ENCODE measurements at places on chromosomes 2 and 18. TPM values are rescaled to one million over a fixed set of nuclear protein-coding genes. Genes with fewer than 3 reads are reported as not detected.

DNA sequence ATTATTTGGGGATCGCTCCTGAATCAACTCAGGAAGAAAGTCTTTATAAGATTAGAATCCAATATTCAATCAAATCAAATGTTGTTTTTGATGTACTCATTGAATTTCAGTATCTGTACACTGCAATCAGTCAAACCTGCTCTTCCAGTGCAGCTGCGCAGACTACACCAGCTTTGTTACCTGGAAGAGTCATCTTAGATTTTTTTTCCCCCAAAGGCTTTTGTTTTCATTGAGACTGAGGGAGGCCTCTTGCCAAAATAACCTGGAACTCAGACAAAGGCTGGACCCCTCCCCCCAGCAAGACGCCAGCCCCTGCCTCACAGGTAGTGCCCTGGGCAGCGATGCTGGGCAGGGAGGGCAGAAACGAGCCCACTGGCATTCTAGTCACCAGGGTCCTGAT lies 74.8 kb downstream of the ARHGEF4 start:
- no peaks in the 10 kb centered on the region for H3K27me3 ChIP-seq
- H3K4me1 ChIP-seq, result no peaks in the 10 kb centered on the region
- H3K4me3 ChIP-seq, result no peak overlapping the region
- no peak for DNase-seq

- no peaks in the 10 kb centered on the region for H3K27me3 ChIP-seq
- H3K4me3 ChIP-seq, result no peak overlapping the region
Measured at GRCh38 chr18:38933910-38934510, 1368.4 kb upstream of the CELF4 start.

WDPCP gene
- total RNA-seq, result 7.1 TPM

DNA sequence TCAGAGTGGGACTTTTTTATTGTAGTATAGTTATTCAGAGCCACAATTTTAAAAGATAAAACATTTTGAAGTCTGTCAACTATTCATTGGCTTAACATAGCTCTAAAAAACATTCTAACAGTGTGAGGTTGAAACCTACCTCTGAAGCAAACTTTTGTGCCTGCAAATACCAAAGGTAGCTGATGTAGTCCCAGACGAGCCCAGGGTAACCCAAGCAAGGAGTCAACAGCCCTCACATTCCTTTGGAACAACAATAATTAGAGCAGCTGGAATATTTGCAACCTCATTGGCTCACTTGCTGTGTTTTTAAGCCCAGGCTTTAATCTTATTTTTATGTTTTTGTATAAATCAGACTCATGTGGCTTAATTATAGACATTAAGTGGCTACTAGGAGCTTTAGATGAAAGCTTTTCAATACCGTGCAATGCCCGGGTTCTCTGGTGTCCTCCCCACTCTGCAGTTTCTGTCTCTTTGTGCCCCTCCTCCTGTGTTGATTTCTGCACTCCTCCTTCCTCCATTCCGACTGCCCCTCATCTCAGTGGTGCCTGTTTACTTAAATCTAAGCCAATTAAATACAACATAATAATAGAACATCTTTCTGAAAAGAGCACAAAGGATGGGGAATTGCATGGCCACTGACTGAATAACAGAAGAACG lies 157.9 kb upstream of the UNC80 start:
- DNase-seq, result no peak
- H3K27ac ChIP-seq, result peak overlapping the region; percentile 78
- no peaks in the 10 kb centered on the region for H3K27me3 ChIP-seq
- no peaks in the 10 kb centered on the region for H3K36me3 ChIP-seq
- H3K4me1 ChIP-seq, result peaks cover 10% of the 10 kb centered on the region

AAK1 gene
- total RNA-seq, result 34.7 TPM

GRCh38 chr18:73827801-73828200 lies 319.8 kb downstream of the FBXO15 start:
- H3K27me3 ChIP-seq, result no peaks in the 10 kb centered on the region
- DNase-seq, result no peak
- H3K4me1 ChIP-seq, result no peaks in the 10 kb centered on the region
- H3K27ac ChIP-seq, result no peak overlapping the region
- no peak overlapping the region for H3K4me3 ChIP-seq
- H3K36me3 ChIP-seq, result no peaks in the 10 kb centered on the region

DNA sequence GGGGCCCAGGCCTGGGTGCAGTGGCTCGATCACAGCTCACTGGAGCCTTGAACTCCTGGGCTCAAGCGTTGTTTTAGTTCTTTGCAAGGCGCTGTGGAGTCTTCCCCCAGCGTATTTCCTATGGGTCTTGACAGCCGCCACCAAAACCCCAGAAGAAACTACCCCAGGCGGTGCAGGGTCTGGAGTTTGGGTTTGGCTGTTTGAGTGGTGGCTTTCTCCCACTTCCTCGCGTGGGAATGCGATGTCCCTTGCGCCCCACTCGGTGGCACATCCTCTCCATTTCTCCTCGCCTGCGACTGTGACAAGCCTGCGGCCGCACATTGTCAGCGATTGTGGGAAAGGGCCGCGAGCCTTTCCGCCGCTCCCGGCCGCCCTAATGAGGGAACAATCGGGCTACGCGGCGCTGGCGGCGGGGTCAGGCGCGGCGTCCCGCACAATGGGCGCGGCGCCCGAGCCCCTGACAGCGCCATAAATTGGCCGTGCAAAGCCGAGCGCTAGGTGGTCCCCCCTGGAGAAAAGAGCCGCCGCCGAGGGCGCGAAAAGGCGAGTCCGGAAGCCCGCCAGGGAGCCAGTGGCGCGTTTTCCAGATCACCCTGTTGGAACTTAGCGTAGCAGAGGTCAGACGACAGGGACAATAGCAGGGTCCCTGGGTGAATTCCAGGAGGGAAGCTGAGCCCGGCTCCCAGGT lies 194.9 kb upstream of the POU3F3 start:
- peak; percentile 79 for DNase-seq
- H3K4me1 ChIP-seq, result no peaks in the 10 kb centered on the region
- H3K36me3 ChIP-seq, result no peaks in the 10 kb centered on the region

- H3K27ac ChIP-seq, result no peak overlapping the region
- no peak overlapping the region for H3K4me3 ChIP-seq
- no peaks in the 10 kb centered on the region for H3K36me3 ChIP-seq
- DNase-seq, result no peak
- H3K4me1 ChIP-seq, result no peaks in the 10 kb centered on the region
- H3K27me3 ChIP-seq, result no peaks in the 10 kb centered on the region
Measured at GRCh38 chr2:201219328-201220096, 36.6 kb downstream of the CASP10 start.

DSG4 gene
- not detected for total RNA-seq

DNA sequence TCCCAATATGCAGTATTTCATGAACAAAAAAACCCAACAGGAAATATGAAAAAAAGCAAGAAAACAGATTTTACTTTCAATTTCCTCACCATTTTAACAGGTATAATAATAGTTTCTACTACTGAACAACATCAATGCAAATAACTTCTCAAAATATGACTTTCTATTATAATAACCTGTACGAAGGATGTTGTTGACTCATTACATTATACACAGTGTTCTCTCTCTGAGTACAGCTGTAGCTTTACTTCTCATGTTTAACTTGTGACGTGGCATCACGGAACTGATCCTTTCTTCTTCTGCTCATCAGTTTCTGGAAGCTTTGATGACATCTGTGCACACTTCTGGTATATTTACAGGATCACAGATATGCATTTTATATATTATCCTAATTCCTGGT lies 40.0 kb downstream of the FAM228A start:
- no peak for DNase-seq
- no peaks in the 10 kb centered on the region for H3K4me1 ChIP-seq
- H3K36me3 ChIP-seq, result no peaks in the 10 kb centered on the region
- peaks cover 90% of the 10 kb centered on the region for H3K27me3 ChIP-seq
- H3K4me3 ChIP-seq, result no peak overlapping the region
- H3K27ac ChIP-seq, result no peak overlapping the region

CFAP221 gene
- 7.1 TPM for total RNA-seq

- DNase-seq, result no peak
- no peak overlapping the region for H3K27ac ChIP-seq
- H3K4me3 ChIP-seq, result no peak overlapping the region
- H3K4me1 ChIP-seq, result no peaks in the 10 kb centered on the region
- H3K27me3 ChIP-seq, result no peaks in the 10 kb centered on the region
- no peaks in the 10 kb centered on the region for H3K36me3 ChIP-seq
Measured at GRCh38 chr18:74488864-74489263, 7.3 kb upstream of the CNDP2 start.

GRCh38 chr18:24553571-24554285 lies 93.3 kb downstream of the HRH4 start:
- H3K36me3 ChIP-seq, result no peaks in the 10 kb centered on the region
- H3K27ac ChIP-seq, result no peak overlapping the region
- no peak for DNase-seq
- peak overlapping the region; percentile 5 for H3K4me3 ChIP-seq

- no peak for DNase-seq
- no peak overlapping the region for H3K27ac ChIP-seq
- no peak overlapping the region for H3K4me3 ChIP-seq
- H3K27me3 ChIP-seq, result no peaks in the 10 kb centered on the region
- H3K4me1 ChIP-seq, result no peaks in the 10 kb centered on the region
Measured at GRCh38 chr2:12806549-12807242, 90.0 kb downstream of the TRIB2 start.

NLRC4 gene
- not detected for total RNA-seq

DNA sequence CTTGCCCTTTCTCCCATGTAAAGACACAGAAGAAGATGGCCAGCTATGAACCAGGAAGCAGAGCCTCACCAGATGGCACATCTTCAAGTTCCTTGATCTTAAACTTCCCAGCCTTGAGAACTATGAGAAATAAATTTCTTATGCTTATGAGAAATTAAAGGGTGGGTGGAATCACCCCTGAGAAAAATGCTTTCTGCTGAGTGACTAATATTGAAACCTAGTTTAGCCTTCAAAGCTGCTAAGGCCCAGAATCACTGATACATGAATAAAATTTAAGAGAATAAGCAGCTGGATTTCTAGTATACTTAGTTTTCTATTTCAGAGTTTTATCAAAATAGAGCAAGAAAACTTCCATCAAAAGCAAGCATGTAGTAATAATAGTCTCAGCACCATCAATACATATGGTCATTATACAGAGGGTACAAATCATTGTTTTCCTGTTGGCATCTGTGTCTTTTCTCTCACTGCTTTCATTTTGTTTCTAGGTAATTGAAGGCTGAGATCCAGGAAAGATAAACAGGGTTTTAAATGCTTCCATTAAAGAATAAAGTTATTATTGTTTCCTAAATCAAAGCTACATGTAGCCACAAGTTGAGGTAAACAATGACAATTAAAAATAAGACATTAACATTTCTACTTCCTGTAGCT lies 53.3 kb upstream of the COL5A2 start:
- no peak overlapping the region for H3K27ac ChIP-seq
- no peaks in the 10 kb centered on the region for H3K36me3 ChIP-seq
- H3K27me3 ChIP-seq, result no peaks in the 10 kb centered on the region
- H3K4me3 ChIP-seq, result no peak overlapping the region
- no peaks in the 10 kb centered on the region for H3K4me1 ChIP-seq

- no peaks in the 10 kb centered on the region for H3K4me1 ChIP-seq
- H3K27me3 ChIP-seq, result no peaks in the 10 kb centered on the region
- no peak overlapping the region for H3K27ac ChIP-seq
Measured at GRCh38 chr2:127579231-127579630, 43.7 kb downstream of the MYO7B start.

GRCh38 chr2:57022496-57022895 lies 838.7 kb downstream of the CCDC85A start:
- H3K4me1 ChIP-seq, result no peaks in the 10 kb centered on the region
- no peak overlapping the region for H3K27ac ChIP-seq
- no peaks in the 10 kb centered on the region for H3K27me3 ChIP-seq
- DNase-seq, result peak; percentile 55
- H3K4me3 ChIP-seq, result no peak overlapping the region
- H3K36me3 ChIP-seq, result no peaks in the 10 kb centered on the region

UGT1A9 gene
- total RNA-seq, result not detected

ABCG5 gene
- not detected for total RNA-seq

GKN1 gene
- total RNA-seq, result not detected

DNA sequence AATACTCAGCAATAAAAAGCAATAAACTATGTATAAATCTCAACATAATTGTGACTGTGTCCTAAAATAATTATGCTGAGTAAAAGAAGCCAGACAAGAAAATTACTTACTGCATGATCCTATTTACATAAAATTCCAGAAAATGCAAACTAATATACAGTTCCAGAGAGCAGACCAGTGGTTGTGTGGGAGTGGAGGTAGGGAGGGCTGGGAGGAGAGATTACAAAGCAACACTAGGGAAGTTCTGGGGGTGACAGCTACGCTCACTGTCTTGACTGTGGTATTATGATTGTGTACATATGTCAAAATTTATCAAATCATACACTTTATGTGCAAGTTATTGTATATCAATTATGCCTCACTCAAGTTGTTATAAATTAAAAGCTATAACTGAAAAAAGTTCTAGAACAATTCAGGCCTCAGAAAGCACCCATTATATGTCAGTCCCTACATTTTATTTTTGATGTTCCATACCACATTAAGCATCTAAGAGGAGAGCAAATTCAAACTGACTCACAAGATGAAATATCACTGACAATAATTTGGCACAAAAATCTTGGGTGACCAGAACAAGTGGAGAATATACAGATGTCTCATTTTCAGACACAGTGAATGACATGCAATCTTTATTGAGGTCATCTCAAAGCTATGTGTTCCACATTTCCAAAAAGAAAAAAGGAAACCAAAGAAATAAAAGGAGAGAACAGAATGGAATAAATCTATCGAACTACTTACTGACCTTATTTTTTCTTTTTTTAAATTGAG lies 85.1 kb downstream of the ANTXR1 start:
- H3K36me3 ChIP-seq, result peaks cover 3% of the 10 kb centered on the region
- DNase-seq, result no peak
- peaks cover 7% of the 10 kb centered on the region for H3K4me1 ChIP-seq
- no peaks in the 10 kb centered on the region for H3K27me3 ChIP-seq

DNA sequence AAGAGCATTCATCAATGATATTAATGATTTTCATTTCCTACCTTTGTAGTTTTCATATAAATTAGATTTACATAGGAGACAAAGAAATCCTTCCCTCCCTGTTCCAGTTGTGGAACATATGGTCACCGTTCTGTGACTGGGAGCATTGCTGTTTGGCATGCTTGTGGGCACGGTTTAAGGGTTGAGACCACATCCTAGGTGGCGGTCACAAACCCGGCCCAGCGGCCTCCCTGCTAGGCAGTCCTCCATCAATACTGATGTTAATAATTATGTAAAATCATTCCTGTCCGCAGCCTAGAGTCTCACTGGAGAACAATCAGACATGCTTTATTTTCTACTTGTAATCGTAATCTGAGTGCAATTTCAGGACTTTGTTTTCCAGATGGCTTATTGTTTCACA lies 117.9 kb downstream of the AGAP1 start:
- H3K4me3 ChIP-seq, result no peak overlapping the region
- no peak for DNase-seq
- H3K4me1 ChIP-seq, result peaks cover 4% of the 10 kb centered on the region

SELENOI gene
- 59.3 TPM for total RNA-seq

- H3K27me3 ChIP-seq, result no peaks in the 10 kb centered on the region
- H3K36me3 ChIP-seq, result no peaks in the 10 kb centered on the region
- no peak for DNase-seq
- no peak overlapping the region for H3K4me3 ChIP-seq
- H3K27ac ChIP-seq, result no peak overlapping the region
- H3K4me1 ChIP-seq, result no peaks in the 10 kb centered on the region
Measured at GRCh38 chr2:238645095-238645494, 202.8 kb upstream of the TWIST2 start.

DNA sequence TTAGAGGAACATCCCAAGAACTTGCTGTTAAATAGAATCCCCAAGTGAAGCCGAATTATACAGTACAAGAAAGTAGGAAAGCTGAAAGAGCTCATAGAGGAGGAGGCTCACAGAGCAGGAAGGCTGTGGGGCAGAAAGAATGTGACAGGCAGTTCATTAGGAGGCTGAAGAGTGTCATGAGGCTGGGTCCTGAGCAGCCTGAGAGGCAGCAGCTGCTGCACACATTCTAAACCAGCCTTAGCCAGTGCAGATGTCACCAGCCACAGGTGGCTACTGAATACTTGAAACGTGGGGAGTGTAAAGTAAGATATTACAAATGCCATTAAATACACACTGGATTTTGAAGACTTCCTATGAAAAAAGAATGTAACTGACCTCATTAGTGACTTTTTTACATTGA lies 490.2 kb upstream of the KLHL29 start:
- no peaks in the 10 kb centered on the region for H3K27me3 ChIP-seq
- DNase-seq, result no peak
- no peaks in the 10 kb centered on the region for H3K4me1 ChIP-seq
- no peak overlapping the region for H3K4me3 ChIP-seq

All from endodermal cell (in vitro differentiated cells).